C1 segment of cervical spinal cord (tissue), 14 donors: ENCODE measurements at places on chromosomes 5 and 9.
A peak's percentile ranks its signal among the peaks of the same experiment; 100 is the strongest.

- DNase-seq: no peak
Measured at GRCh38 chr9:76602199-76602598, 143.2 kb downstream of the GCNT1 start.

GRCh38 chr9:71822456-71822855 is 54.1 kb upstream of the CEMIP2 start:
- DNase-seq: no peak

GRCh38 chr5:129978270-129978669 is 74.0 kb downstream of the CHSY3 start:
- no peak for DNase-seq

DNA sequence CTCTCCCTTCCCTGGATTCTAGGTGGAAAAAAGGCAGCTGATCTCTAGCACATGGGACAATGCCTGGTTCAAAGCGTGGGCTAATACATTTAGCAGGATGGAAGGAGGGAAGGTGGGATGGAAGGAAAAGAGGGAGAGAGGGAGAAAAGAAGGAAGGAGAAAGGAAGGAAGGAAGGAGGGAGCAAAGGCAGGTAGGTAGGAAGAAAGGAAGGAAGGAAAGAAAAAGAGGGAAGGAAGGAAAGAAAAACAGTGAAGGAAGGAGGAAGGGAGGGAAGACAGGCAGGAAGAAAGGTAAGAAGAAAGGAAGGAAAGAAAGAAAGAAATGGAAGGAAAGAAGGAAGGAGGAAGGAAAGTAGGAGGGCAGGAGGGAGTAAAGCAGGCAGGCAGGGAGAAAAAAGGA is 12.2 kb upstream of the PALM2AKAP2 start:
- DNase-seq: no peak

GRCh38 chr9:38192731-38193265 is 123.8 kb upstream of the SHB start:
- DNase-seq: no peak

DNA sequence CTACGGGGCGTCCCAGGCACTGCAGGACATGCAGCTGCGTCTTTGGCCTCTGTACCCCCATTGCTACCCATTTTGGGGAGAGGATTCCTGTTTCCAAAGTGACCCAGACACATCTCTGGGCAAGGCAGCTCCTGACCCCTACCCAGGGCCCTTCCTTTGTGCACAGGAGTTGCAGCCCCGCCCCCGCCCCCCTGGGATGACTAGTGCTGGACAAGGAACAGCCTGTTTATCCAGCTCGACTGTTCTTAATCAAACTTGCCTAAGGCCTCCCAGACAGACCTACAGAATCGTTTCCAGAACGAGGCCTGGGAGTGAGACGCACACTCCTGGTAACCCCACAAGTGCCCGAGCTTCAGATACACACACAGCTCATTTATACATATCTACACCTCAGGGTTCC is 13.2 kb downstream of the DIPK1B start:
- no peak for DNase-seq

GRCh38 chr5:136115183-136115865 is 17.3 kb upstream of the SMAD5 start:
- DNase-seq: no peak

- DNase-seq: no peak
Measured at GRCh38 chr5:105956456-105957196, 1714.1 kb downstream of the EFNA5 start.

GRCh38 chr5:40791715-40792139 is 6.4 kb downstream of the PRKAA1 start:
- DNase-seq: no peak

GRCh38 chr9:35529161-35529823 is 39.4 kb downstream of the RUSC2 start:
- no peak for DNase-seq

GRCh38 chr5:95861864-95862561 is 39.5 kb upstream of the GLRX start:
- DNase-seq: no peak

- DNase-seq: no peak
Measured at GRCh38 chr5:176915906-176916305, 16.8 kb upstream of the HK3 start.

- DNase-seq: no peak
Measured at GRCh38 chr5:148372166-148372725, 11.5 kb upstream of the FBXO38 start.

- no peak for DNase-seq
Measured at GRCh38 chr5:66875315-66875714, 279.1 kb downstream of the MAST4 start.

DNA sequence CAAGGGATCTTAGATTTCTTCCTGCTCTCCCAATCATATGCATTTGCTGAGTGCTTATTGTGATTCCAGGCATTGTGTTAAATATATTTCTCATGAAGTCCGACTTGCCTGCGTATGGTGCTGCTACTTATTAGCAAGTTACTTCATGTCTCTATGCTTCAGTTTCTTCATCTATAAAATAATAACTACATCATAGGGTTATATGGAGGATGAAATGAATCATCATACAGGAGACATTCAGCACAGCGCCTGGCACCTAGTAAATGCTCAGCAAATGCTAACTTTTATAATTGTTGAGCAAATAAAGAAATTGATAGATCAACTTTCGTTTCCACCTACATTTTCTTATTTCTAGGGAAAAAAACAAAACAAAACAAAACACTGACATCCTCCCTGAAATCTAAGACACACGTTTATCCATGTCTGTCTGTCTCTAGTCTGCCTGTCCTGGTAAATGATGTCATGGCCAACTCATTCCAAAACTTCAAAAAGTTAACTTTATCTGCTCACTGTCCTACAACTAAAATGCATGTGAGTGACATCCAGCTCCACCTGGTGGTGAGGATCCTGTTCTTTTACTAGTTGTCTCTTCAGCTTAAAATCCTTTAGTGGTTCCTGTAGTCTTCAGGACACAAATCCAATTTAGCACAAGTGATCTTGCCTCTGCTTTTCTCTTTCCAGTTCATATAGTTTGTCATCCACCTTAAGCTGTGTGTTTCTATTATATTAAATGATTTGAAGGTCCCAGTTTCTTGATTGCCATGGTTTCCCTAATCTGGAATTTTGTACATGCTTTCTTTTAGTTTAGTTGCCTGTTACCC is 27.7 kb downstream of the PPP3R2 start:
- DNase-seq: no peak

- DNase-seq: no peak
Measured at GRCh38 chr5:108109059-108109458, 272.8 kb downstream of the FBXL17 start.

DNA sequence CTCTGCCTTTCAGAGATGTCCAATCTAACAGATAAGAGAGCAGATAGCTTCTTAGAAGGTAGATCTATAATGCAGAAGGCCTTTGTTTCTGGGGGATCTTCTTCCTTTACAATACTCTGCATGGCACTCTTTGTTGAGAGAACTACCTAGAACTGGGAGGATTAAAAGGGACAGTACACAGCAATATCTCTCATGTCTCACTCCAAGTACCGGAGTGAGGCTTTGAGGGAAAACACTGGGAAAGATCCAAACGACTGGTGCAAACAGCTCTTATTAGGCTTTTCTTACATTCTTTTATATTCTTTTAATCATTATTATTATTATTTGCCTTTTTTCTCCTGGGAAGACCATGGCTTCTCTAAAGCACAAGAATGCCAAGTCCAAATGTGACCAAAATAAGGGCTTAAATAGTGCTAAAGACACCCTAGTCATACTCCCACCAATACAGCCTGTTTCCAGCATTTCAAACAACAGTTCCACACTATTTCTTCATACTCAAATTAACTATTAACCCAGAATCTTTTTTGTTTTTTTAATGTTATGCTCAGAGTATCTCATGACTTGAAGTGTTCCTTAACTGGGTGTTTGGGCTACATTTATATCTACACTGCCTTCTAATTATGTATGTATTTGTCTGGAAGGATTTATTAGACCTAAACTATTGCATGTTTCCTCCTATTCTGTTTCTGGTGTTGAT is 52.7 kb downstream of the ABHD17B start:
- no peak for DNase-seq

DNA sequence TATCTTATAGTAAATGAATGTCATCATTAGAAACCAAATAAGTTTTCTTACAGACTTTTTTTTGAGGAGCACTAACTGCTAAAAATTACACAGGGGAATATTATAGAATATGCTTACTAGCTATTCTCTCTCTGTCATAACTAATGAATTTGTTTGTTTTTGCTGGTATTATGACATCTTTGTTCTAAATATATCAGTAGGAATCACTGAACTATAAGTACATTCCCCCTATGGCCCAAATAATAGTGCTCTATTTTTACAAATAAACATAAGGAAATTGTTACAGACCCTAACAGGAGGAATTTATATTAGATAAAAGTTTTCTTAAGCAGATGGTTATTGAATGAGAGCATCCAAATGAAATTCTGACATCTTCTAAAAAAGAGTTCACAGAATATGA is 83.0 kb upstream of the RIOK2 start:
- DNase-seq: no peak

- DNase-seq: no peak
Measured at GRCh38 chr5:123865641-123866040, 353.7 kb downstream of the CSNK1G3 start.

DNA sequence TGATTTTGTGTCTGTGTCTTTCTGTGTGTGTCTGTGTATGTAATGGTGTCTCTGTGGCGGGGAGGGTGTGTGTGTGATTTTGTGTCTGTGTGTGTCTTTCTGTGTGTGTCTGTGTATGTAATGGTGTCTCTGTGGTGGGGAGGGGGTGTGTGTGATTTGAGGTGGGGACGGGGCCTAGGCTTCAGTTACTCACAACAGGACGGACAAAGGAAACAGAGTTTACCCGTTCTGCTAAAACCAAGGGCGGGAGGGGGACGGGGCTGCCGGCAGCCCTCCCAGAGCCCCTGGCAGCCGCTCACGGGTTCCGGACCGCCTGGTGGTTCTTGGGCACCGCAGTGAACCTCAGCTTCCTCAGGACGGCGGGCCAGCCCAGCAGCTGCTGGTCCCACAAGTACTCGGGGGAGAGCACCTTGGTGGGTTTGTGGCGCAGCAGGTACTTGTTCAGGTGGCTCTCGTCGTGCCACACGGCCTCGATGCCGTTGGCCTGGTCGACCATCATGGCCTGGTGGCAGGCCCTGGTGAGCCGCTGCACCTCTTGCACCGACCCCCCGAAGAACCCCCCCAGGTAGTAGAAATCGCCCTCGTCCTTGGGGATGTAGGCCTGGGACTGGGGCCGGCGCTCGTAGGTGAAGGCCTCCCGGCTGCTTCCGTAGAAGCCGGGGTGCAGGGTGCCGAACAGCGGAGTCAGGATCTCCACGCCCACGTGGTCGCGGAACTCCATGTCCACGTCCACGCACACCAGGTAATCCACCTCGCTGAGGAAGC is 19.4 kb downstream of the ABO start:
- DNase-seq: no peak

DNA sequence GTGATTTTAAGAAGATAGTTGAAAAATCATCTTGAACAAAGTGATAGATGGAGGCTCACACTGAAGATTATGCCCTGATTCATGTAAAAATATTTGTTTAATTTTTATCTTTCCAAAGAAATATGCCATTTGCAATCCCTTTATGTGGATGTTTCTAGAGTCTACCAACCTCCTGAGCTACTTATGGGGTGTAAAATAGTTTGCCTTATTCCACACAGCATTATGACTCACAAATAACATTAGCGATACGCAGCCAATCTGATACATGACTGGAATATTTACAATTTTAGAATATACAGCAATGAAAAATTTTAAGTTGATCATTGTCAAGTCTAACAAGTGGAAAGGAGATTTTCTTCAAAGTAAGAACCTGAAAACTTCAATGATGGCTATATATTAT is 327.5 kb downstream of the EDIL3 start:
- no peak for DNase-seq

GRCh38 chr9:121237916-121238315 is 30.0 kb upstream of the GSN start:
- no peak for DNase-seq

- no peak for DNase-seq
Measured at GRCh38 chr9:114261026-114261425, 61.9 kb upstream of the ORM1 start.

- DNase-seq: no peak
Measured at GRCh38 chr9:98374385-98375051, 119.1 kb upstream of the TBC1D2 start.

- DNase-seq: no peak
Measured at GRCh38 chr5:51657340-51658240, 274.3 kb downstream of the ISL1 start.

GRCh38 chr5:132293066-132293991 is 865 bp upstream of the SLC22A4 start:
- peak; percentile 91 for DNase-seq

GRCh38 chr9:87585123-87585855 is 87.6 kb downstream of the DAPK1 start:
- no peak for DNase-seq

DNA sequence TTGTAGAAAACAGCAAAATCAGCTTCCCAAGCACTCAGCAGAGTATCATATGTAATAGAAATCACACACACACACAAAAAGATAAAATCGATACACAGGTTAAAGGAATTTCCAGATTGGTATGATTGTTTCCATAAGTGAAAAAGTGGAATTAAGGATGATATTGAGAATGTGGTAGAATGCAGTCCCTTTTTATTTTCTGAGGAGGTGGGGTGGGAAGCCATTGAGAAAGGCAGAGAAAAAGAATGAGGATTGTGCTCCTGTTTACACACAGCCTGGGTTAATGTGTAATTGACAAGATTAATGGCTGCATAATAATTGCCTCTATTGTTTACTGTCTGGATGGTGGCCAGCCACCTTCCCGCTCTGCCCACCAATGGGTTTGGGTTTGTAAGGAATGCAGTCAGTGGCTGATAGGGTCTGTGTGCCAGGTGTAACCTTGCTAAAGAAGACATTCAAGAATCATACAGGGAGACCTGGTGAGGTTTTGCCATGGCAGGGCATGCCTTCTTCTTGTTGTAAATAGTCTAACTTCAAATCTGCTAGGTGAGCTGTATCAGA is 177.2 kb upstream of the MAP3K1 start:
- DNase-seq: no peak

- no peak for DNase-seq
Measured at GRCh38 chr9:99576002-99576401, 245.7 kb upstream of the NR4A3 start.

GRCh38 chr9:134432471-134432870 is 106.2 kb downstream of the RXRA start:
- no peak for DNase-seq

DNA sequence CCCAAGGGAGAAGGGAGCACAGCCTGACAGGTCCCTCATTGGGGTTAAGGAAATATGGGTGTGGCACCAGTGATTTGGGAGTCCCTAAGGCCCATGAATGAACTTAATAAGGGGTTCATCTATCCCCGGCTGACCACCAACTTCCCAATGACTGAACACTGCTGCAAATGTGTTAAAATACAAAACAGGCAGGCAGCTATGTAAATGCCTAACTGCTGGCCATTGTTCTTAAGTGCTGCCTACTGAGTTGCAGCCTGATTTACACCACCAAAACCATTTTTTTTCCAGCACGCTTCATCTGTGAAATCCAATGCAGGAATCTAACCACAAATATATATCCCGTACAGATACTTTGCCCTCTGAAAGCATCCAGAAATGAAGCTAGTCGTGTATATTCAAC is 478.5 kb downstream of the PTPRD start:
- DNase-seq: no peak

DNA sequence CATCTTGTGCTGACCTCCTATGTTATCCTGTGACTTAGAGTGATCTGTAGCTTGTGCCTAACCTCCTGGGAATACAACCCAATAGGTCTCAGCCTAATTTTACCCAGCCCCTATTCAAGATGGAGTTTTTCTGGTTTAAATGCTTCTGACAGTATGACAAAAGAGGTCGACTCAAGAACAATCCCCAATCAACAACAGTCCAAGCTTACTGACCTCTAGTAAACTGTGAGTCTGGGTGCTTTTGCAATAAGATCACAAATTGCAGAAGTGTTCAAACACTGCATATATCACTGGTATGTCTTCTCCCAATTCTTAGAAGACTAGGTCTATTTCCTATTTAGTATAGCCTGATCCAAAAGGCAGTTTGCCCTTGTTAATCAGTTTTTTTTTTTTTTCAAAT is 323.5 kb upstream of the PTGER4 start:
- DNase-seq: no peak
